ENCODE measurements at places on chromosomes 7 and 10. TPM values are rescaled to one million over a fixed set of nuclear protein-coding genes. Genes with fewer than 3 reads are reported as not detected.

- DNase-seq = no peak
Observed at GRCh38 chr7:105130048-105130447, 116.0 kb downstream of the KMT2E start.

GRCh38 chr7:3176112-3177000, 124.7 kb upstream of the SDK1 start:
- DNase-seq = no peak

DNA sequence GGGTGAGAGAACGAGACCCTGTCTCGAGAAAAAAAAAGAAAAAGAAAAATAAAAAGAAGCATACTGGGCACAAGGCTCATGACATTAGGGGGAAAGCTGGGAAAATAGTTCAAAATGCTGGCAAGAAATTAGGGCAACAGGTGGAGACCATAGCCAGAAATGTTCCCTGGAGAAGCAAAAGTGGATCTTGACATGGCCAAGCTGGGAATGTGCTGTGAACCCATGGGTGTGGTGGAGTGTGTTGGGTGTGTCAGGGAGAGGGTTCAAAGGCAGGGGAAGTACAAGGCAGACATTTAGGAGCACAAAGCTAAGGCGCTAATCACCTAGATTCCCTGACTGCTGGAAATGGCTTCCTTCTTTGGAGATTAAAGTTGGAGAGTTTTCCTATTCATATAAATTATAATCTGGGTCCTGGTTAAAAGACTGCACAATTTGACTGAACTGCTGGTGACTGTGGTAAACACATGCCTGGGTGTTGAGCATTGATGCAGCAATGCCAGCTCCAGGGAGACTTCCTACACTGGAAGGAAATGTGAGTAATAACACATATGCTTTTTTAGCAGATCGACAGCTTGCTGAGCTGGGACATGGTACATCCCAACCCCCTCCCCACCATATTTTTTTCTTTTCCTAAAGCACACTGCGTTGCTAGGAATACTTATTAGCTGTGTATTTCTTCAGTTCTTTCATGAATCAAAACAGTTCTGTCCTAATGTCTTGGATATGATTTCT, 70.1 kb upstream of the ARHGAP21 start:
- DNase-seq = no peak

- no peak for DNase-seq
Observed at GRCh38 chr7:28177836-28178235, 2.8 kb downstream of the JAZF1 start.

- DNase-seq = no peak
Observed at GRCh38 chr10:46558122-46558391, 1.6 kb upstream of the GPRIN2 start.

DNA sequence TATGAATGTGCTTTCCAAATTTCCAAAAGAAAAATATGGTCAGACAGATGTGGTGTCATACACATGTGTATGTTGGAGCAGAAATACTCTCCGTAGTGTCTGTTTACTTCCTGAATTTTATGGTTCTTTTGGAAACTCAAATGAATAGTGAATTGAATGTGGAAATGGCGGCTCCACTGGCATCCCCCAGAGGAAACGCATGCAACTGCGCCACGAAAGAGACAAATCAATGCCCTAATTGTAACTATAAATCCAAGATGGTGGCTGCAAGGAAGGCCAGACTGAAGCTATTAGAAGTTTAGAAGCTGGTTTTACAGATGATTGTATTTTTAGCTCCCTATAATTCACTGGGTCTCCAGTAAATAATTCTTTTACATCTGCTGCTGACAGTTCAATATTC, 246.7 kb downstream of the FGFR2 start:
- DNase-seq = no peak

- DNase-seq = no peak
Observed at GRCh38 chr7:22564511-22565045, 64.6 kb upstream of the STEAP1B start.

MAPK8 gene
- total RNA-seq = 64.5 TPM

DNA sequence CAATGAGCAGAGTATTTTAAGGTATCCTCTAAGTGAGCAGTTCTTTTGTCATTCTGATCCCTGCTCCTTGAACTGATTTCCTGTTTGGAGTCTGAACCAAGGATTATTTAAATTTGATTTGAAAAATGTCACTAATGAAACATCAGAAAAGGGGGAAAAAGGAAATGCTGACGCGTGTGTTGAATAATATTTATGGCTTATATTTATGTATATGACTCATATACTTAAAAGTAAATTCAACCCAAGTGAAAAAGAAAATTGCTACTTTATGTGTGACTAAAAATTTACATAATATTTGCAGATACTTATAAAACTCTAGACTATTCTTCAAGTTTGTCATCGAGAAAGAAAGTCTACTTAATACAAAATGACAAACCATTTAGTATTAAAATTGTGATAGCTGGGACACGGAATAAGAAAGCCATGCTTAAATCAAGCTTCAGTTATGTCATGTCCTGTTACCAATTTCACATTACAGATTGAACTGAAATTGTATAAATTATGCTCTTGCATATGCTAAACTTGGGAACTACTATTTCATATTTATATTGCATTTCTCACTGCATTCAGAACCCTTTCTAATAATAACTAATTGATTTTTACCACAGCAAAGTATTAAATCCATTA, 649.9 kb downstream of the MAGI2 start:
- no peak for DNase-seq

- DNase-seq = no peak
Observed at GRCh38 chr10:33804584-33804983, 470.1 kb upstream of the NRP1 start.

GRCh38 chr7:41573862-41574261, 129.0 kb downstream of the INHBA start:
- DNase-seq = no peak

SPDYE18 gene
- total RNA-seq = not detected

- no peak for DNase-seq
Observed at GRCh38 chr7:1677206-1678080, 7.4 kb downstream of the ELFN1 start.

NPC1L1 gene
- 3.8 TPM for total RNA-seq

GRCh38 chr7:117675497-117676435, 195.9 kb downstream of the CFTR start:
- DNase-seq = no peak
